CD4-positive, alpha-beta T cell treated with Interleukin-12 subunit alpha and Interleukin-12 subunit beta, for 1 hour (primary cell): ENCODE measurements at places on chromosomes 4 and X.
A peak's percentile ranks its signal among the peaks of the same experiment; 100 is the strongest.

- DNase-seq = no peak
These were observed 188.4 kb upstream of the TBC1D9 start for GRCh38 chr4:140944572-140944971.

DNA sequence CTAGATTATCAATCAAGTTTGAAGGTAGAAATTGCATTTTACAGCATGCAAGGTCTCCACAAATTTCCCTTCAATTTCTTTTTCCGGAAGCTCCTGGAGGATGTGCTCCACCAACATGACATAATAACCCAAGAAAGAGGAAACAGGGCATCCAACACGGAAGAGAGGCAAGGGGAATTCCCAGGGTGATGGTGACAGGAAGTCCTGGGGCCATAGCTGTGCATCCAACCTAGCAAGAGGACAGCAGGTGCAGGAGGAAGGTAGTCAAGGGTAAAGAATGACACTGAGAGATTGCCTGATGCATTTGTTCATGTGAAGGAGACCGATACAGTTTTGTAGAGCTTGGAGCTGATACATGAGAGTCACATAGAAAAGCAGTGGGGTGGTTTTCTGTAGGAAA is 115.7 kb upstream of the LSM6 start:
- DNase-seq = no peak

- DNase-seq = no peak
These were observed 164.3 kb upstream of the MAMLD1 start for GRCh38 chrX:150198776-150199175.

DNA sequence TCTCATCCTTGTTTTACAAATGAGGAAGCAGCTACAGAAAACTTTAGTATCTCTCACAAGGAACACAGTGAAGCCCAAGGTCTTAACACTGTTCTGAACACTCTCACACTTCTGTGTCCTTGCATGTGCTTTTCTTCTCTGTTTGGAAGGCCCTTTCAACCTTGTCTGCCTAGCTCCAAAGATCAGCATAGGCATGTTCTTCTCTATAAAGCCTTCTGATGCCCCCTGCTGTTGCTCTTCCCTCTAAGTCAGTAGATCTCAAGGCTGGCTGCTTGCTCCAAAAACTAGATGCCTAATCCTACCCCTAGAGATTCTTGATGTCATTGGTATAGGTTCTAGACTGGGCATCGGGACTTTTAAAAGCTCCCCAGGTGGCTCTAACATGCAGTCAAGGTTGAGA is 5.9 kb downstream of the APOO start:
- peak; percentile 58 for DNase-seq

DNA sequence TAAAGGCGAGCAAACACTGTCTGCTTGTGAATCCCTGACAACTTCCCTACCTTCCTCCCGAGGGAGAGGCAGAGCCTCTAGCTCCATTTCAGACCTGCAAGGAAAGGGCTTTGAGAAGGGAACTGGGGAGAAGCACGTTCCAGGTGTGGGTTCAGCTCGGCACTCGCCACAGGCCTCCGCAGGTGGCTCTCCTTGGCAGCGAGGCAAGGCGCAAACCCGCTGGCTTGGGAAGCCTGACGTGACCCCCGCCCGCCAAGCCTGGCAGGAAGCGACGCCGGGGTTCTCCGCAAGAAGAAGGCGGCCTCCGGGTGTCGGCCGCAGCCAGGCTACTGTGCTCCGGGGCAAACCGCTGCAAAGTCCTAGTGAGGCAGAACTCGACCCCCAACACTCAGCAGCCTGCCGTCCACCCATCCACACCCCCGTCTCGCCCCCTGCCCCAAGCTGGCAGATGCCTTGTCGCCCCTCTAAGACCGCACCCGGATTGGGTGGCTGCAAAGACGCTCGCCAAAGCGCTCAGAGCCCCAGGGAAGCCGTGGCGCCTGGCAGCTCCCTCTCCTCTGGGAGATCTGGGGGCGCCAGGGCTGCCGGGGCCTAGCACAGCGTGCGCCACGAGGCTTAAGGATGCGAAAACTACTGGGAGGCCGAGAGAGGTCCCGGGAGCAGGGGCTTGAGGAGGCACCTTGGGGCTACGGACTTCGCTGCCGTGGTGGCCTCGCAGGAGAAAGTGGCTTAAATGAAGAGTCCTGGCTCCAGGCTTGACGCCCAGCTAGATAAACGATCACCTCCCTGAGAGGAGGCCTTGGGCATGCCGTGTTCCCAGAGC is 21.8 kb downstream of the NKX3-2 start:
- DNase-seq = no peak

DNA sequence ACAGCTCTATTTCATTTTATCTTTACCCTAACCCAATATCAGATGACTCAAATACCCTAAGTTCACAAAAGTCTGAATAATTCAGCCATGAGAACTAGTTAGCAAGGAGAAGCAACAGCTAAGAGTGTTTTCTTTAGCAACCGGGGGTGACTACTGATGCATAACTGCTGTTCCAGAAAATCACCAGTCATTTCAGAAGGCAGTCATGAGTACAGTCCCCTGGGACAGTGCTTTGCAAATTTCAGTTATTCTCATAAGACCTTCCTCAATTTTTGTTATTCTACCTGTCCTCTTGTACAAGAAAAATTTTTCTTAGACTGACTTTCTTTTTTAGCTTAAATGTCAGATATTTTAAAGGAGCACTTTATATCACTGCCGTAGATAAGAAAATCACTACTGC is 16.4 kb downstream of the BANK1 start:
- no peak for DNase-seq

DNA sequence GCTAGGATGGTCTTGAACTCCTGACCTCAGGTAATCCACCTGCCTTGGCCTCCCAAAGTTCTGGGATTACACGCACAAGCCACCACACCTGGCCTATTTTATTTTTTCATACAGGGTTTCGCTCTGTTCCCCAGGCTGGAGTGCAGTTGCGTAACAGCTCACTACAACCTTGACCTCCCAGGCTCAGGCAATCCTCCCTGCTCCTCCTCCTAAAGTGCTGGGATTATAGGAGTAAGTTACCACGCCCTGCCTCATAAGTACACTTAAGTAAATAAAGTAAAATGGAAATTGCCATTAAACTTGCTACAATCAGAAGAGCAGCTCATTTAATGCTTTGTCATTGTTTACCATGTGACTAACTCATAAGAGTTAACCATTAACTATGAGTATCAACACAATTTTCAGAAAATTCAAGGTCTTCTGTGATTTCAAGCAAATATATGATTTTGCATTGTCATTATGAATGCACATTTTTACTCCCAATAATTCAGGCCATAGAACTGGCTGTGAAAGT is 12.3 kb downstream of the UGDH start:
- no peak for DNase-seq

GRCh38 chr4:169909479-169909878 is 116.7 kb downstream of the MFAP3L start:
- DNase-seq = no peak

GRCh38 chrX:132775263-132775823 is 183.1 kb downstream of the HS6ST2 start:
- no peak for DNase-seq

GRCh38 chr4:152784490-152785350 is 5.0 kb downstream of the ARFIP1 start:
- no peak for DNase-seq

DNA sequence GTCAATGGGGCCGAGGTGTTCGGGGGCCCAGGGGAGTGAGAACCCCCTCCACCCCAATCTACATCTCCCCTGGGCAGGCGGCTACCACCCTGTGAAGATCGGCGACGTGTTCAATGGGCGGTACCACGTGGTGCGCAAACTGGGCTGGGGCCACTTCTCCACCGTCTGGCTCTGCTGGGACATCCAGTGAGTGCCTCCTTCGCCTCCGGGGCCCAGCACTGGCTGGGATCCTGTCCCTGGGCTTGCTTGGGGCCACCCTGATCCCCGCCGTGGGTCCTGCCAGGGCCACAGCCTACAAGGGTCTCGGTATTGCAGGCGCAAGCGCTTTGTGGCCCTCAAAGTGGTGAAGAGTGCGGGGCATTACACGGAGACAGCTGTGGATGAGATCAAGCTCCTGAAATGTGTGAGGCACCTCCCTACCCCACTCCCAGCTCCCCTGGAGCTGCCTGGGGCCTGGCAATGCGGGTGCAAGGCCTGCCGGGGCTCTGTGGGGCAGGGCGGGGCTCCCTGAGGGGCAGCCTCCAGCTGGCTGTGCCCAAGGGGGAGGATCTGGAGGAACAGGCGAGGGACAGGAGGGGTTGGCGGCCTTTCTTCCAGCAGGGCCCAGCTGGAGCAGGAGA is 697 bp downstream of the SRPK3 start:
- DNase-seq = no peak

- peak; percentile 55 for DNase-seq
These were observed 78.1 kb upstream of the PAGE3 start for GRCh38 chrX:55342533-55343501.

DNA sequence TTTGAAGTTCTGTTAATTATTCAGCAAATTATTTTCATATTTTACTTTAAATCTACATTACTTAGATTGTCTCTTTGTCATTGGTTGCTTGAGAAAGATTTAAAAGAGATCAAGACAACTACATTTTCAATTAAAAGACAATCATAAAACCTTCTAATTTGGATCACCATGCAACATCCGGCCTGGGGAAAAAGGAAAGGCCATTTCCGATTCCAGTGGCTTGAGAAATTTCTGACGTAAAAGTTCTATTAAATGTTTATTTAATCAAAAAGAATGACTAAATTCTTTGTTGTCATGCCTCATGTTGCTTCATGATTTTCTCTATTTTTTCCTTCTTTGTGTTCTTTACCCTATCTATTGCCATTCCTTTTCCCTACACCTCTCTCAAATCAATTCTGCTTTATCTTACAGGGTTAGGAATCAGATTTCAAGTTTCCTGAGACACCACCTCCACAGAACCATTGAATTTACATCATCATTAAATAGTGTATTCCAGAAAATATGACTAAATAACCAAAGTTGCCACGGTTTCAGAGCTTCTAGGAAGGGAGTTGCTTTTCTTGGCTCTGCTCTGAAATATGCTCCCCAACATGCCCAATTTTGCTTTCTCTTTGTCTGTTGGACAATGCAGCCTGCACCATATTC is 124.6 kb upstream of the ACSL4 start:
- no peak for DNase-seq

- DNase-seq = peak; percentile 17
These were observed 30.2 kb upstream of the NKX6-1 start for GRCh38 chr4:84529169-84529751.

DNA sequence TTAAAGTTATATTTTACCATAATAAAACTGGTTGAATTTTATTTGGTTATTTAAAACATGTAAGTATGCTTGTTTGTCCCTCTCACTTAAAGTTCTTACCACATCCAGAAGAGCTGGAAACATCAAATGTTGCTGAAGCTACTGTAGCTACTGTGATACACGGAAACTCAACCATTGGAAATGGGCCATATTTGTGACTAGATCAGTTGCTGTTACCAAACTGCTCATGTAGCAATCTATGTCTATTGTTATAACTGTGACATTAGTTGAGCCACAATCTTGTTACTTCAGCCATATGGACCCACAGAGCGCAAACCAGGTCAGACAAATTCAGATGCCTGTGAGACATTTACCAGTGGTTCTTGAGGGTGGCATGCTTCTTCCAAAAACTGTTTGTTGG is 41.6 kb downstream of the NDNF start:
- no peak for DNase-seq

- no peak for DNase-seq
These were observed 14.4 kb upstream of the CDS1 start for GRCh38 chr4:84568496-84568895.

GRCh38 chr4:145912376-145912775 is 26.2 kb downstream of the ZNF827 start:
- no peak for DNase-seq

DNA sequence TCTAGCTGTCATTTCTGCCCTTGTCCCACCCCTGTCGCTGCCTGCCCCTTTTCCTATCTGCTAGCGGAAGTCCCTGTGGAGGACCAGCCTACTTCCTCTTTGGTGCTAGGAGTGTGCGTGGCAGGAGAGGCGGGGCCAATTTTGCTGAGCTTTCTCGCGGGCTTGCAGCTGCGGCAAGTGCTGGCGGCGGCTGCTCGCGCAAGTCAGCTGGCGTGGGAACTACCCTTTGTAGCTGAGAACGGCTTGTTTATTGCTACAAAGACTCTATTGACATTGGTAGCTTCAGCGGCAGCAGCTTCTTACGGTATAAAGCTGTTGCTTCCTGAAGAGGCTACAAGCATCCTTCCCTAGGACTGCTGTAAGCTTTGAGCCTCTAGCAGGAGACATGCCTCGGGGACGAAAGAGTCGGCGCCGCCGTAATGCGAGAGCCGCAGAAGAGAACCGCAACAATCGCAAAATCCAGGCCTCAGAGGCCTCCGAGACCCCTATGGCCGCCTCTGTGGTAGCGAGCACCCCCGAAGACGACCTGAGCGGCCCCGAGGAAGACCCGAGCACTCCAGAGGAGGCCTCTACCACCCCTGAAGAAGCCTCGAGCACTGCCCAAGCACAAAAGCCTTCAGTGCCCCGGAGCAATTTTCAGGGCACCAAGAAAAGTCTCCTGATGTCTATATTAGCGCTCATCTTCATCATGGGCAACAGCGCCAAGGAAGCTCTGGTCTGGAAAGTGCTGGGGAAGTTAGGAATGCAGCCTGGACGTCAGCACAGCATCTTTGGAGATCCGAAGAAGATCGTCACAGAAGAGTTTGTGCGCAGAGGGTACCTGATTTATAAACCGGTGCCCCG is at the start of gene MAGEH1:
Gene MAGEH1, plus strand, starts transcription at position 138 of the 843 bp plus-strand sequence. Its CDS starts 248 bp downstream, at position 386.
- peak; percentile 82 for DNase-seq

- no peak for DNase-seq
These were observed 54.5 kb downstream of the MID2 start for GRCh38 chrX:107880054-107880610.

DNA sequence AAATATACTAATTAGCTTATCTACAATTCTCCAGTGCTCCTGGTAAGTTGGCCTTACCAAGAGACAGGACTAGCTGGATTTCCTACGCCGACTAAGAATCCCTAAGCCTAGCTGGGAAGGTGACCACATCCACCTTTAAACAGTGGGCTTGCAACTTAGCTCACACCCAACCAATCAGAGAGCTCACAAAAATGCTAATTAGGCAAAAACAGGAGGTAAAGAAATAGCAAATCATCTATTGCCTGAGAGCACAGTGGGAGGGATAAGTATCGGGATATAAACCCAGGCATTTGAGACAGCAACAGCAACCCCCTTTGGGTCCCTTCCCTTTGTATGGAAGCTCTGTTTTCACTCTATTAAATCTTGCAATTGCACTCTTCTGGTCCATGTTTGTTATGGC is 1025.0 kb downstream of the RAB28 start:
- DNase-seq = no peak

DNA sequence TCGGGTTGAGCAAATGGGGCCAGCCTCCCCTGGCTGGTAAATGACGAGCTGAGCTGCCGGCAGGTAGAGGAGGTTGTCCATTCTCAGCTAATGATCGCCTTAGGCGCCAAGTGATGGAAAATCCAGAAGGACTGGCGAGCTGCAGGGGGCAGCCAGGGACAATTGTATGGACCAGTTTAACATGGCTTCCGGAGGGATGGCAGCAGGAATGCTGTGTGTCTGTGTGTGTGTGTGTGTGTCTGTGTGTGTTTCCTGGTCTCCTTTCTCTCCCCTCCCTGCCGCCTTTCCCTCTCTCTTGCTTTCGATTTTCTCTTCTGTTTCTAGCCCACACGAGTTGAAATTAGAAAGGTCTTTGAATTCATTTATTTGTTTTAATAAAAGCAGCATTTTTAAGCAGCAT is 45.2 kb upstream of the BCOR start:
- no peak for DNase-seq
